ENCODE measurements at places on chromosomes 7 and 10.

- DNase-seq: no peak
Measured at GRCh38 chr7:135300913-135301765, 67.5 kb downstream of the STRA8 start.

DNA sequence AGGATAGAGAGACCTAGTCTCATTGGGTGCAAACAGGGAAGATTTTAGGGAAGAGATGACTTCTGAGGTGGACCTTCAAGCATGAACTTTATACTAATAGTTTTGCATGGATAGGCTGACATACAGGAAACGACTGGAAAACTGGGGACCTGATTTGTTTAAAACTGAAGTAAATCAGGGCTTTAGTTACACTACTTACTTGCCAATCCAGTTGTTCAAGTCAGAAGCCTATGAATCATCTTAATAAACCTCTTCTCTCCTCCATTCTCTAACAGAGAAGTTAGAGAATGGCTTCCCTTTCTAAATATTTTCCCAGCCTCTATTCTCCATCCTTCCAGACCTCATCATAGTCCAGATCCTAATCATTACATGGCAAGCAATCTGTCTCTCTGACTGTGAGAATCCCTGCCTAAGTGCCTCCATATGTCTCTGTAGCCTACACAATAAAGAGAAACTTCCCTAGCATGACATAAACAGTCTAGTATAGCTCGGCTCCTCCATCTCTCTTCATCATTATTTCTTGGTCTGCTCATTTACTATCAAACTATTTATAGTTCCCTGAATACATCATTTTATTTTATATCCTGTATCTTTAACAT lies 55.8 kb downstream of the PRKG1 start:
- DNase-seq: no peak

DNA sequence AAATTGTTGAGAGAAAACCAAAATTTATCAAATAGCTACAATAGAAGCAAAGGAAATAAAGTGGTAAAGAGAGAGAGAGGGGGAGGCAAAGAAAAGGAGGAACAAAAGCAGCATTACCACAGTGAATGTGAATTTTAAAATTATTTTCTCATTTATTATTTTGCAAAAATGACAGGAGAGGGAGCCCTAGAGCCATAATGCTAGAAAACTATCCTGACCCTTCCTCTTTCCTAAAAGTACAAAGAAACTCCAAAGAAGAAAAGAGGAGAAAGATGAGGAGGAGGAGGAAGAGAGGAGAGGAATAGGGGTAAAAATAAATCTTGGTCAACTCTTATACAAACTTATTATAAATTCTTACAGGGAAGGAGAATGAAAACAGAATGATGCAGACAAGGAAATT lies 921.5 kb downstream of the NRG3 start:
- peak; percentile 25 for DNase-seq

DNA sequence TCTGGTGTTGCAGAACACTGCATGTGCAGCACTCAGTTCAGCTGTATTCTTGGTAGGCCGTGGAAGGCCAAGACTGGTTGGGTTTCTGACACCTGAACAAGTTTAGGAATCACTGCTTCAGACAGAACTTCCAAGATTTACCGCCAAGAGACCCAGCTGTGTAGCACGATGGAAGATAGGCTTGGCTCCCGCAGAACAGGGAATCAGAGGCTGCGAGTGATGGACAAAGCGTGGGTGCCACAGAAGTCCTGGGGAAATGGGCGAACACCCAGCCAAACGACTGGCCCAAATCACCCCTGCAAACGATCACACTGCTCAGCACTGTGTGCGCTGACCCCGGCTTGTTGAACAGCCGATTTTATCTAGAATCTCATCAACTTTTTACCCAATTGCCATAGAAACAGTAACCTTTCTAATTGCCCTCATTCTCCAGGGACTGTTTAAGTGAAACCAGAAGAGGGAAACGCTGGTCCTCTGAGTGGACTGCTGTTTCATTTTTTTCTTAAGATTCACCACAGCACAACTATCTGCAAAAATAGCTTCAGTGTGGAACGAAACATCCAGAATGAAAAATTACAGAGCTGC lies 17.9 kb downstream of the ZFAND2A start:
- DNase-seq: no peak

- DNase-seq: no peak
Measured at GRCh38 chr10:44506386-44506785, 121.5 kb upstream of the CXCL12 start.

DNA sequence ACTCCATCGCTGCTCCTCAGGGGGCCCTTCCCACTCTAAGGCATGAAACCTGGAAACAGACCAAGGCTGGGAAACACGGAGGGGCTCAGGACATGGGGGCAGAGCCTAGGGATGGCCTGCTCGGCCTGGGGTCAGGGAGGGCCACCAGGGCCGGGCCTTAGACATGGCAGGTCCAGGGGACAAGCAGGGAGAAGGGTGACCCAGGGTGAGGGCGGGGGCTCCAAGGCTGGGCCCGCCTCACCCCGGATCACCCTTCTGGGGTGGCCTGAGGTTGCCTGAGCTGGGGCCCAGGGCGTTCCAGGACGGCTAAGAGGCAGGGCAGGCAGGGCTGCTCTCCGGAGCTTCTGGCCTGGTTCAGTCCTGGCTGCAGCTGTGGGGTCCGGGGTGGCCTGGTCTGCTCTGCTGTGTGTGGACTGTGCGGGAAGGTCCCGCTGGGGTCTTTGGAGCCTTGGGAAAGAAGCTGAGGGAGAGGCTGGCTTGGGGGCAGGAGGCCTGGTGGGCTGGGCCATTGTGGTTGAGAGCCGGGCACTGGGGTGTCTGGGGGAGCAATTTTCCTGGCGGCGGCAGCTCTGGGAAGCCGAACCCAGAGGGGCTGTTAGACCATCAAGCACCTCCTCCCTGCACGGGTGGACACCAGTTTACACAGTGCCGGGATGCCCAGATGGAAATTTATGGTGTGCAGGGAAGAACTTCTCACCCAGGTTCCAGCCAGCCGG lies 52.2 kb downstream of the UNCX start:
- DNase-seq: no peak

- DNase-seq: no peak
Measured at GRCh38 chr7:127870231-127870907, 160.9 kb downstream of the LRRC4 start.

GRCh38 chr10:6501931-6502330 lies 78.1 kb downstream of the PRKCQ start:
- no peak for DNase-seq

GRCh38 chr10:125064681-125065492 lies 95.5 kb downstream of the CTBP2 start:
- DNase-seq: peak; percentile 86

- DNase-seq: no peak
Measured at GRCh38 chr7:71239586-71240268, 107.8 kb downstream of the GALNT17 start.

All from KBM-7 (cell line).